CD4-positive, alpha-beta T cell treated with Interleukin-1 beta for 1 hour (primary cell): ENCODE measurements at places on chromosomes 1 and 21.

GRCh38 chr21:31268090-31268489 lies 76.0 kb downstream of the TIAM1 start:
- DNase-seq: no peak

- DNase-seq: no peak
Measured at GRCh38 chr1:25799352-25799934, 550 bp upstream of the SELENON start.

DNA sequence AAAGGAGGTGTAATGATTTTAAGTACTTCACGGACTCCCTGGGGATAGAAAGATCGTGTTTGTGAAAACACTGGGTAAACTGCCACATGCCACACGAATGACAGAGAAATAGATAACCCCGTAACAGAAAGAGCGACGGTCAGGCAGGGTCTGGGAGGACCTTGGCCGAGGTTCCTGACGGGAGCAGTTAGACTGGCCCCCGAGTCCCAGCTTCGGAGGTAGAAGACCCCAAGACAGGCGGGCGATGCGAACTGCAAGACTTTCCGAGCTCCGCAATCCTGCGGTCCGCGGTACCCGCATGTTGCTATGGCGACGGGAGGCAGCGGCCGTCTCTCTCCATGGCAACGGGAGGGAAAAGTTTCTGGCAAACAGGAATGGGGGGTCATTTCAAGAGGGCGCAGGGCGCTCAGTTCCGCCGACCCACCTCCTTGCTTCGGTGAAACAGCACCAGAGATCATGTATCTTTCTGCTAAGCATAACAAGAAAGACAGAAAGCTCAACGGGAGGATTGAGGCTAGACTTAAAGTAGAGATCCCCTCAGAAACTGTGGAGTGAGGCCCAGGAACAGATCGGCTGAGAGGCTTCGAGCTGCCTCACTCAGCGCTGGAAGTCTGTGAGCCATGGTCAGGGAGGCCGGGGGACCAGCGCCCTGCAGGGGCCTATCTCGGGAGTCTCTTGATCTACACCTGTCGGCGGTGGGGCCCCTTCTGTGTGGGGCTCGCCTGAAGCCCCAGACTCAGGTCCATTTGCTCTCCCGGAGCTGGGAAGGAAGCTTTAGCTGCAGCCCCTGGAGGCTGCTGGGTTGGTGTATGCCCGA lies 685 bp upstream of the SYT6 start:
- DNase-seq: no peak

GRCh38 chr1:90201467-90202358 lies 206.8 kb downstream of the ZNF326 start:
- DNase-seq: no peak

DNA sequence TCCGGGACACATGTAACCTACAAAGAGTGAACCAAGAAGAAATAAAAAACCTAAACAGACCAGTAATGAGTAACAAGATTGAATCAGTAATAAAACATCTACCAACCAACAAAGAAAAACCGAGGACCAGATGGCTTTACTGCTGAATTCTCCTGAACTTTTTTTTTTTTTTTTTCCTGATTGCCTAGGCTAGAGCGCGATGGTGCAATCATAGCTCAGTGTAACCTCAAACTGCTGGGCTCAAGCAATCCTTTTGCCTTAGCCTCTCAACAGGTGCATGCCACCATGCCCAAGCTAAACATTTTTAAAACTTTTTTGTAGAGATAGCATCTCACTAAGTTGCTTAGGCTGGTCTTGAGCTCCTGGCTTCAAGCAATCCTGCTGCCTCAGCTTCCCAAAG lies 11.2 kb upstream of the FGGY start:
- no peak for DNase-seq

DNA sequence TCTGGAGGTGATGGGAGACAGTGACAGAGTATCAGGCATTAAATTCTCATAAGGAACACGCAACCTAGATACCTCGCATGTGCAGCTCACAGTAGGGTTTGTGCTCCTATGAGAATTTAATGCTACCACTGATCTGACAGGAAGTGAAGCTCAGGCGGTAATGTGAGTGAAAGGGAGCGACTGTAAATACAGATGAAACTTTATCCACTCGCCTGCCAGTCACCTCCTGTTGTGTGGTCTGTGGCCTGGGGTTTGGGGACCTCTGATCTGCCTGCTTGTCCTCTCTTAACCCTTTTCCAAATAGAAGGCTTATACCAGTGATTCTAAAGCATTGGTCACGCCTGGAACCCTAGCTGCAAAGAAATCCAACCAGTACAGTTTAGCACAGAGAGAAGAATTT lies 15.3 kb downstream of the GABPA start:
- no peak for DNase-seq

DNA sequence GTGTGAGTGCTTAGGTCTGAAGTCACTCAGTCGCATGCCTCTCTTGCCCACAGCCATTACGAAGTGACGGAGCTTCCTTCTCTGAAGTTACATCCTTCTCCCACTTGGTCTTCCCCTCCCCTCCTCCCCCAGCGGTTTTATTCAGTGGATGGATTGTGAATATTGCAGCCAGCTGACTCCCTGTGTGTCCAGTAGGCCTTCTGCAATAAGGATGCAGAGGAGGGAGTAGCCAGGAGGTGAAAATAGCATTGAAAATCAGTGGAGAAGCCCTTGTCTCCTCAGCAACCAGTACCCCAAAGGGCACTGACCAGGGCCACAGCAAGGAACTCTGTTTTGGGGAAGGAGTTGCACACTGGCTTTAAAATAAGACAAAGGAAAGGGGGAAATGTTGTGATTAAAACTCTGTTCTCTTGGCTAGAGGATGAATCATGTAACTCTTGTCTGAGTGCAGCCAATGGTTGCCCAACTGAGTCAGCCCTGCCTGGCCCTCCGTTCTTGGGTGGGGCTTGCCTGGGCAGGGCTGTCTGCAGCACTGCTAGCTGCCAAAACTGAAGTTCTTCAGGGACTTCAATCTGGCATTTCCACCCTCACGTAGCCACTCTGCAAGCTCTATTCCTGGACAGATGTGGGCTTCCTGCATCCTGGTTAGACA lies 4.3 kb downstream of the S100A10 start:
- peak; percentile 75 for DNase-seq

- DNase-seq: no peak
Measured at GRCh38 chr1:26094677-26095383, 16.8 kb upstream of the PDIK1L start.

DNA sequence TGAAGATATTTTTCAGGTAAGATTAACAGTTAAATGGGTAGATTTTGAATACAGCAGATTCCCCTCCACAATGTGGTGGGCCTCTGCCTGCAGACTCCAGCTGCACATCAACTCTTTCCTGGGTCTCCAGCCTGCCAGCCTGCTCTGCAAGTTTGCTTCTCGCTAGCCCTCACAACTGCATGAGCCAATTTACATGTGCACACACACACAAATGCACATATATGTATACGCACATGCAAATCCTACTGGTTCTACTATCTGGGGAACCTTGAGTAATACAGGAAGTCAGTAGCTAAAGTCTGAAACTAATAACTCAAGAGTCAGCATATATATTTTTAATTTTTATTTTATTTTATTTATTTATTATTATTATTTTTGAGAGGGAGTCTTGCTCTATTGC lies 34.8 kb upstream of the QSOX1 start:
- no peak for DNase-seq

- no peak for DNase-seq
Measured at GRCh38 chr1:172352435-172352834, 68.0 kb upstream of the C1orf105 start.

DNA sequence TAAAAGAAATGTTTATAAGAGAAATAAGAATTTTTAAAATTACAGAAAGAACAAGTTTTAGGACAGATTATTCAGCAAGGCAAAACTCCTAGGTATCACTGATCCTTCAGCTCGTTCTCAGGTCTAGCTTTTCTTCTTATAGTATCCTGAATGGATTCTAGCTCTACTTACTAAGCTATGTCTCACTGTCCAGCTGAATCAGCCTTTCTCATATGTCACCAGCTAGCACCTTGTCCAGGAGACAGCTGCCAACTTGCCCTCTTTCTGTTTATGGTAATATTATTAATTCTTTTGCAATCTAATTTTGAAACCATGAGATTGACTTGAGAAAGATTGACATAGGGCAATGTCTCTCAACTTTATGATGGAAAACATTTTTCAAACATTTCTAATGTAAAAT lies 159.9 kb downstream of the LYPLAL1 start:
- no peak for DNase-seq

DNA sequence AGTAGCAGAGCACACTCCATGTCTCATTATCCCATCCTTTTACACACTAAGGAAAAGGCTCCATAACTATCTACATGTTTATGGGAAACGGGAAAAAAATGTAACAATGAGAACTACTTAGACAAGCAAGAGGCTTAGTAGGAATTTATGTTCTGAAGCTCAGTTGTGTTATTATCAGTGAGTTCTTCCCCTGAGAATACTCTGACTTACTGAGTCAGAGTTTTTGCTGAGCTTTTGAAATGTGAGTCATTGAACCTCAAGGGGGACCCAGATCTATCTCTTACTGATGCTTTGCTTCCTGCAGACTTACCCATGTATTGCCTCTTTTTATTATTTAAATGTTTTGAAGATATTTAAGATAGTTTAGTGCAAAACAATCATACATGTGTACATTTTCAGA lies 20.1 kb downstream of the CFHR5 start:
- no peak for DNase-seq

GRCh38 chr21:42068592-42068991 lies 2.5 kb upstream of the UMODL1 start:
- DNase-seq: no peak

DNA sequence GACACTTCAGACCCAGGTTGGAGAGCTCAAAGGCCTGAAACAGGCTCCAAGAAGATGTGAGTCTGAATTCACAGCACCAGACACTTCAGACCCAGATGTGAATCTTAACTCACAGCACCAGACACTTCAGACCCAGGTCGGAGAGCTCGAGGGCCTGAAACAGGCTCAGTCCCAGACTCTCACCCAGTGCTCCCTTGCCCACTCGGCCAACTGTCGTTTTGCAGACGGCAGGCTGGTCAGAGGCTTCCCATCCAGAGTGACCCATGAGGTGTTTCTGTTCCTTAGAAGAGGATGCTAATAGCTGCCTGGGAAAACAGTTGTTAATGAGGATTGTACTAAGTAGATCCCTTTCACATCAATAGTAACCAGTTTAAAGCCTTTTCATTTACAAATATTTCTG lies 88.4 kb downstream of the ADARB1 start:
- no peak for DNase-seq

- no peak for DNase-seq
Measured at GRCh38 chr21:42539931-42540343, 26.3 kb downstream of the SLC37A1 start.

GRCh38 chr1:168676029-168676812 lies 52.8 kb downstream of the DPT start:
- DNase-seq: no peak

GRCh38 chr1:9435854-9436640 lies 103.2 kb upstream of the SLC25A33 start:
- DNase-seq: no peak

DNA sequence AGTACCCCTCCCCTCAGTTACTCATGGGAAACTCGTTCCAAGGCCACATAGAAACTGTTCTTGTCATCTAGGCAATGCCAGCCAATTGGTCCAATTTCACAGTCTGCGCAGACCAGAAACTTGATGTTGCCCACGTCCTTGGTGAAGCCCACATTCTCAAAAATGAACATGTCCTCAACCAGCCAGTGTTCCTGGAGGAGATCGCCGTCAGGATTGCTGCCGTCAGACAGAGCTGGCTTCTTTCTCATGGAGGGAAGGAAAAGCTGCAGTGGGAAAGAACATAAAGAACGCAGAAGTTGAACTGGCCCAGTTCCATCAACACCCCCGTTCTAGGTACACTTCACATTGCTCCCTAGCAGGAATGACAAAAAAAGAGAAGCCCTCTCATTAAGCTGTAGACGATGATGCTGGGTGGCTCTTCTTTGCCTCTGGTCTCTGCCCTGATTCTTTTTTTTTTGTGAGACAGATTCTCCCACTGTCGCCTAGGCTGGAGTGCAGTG lies 7.9 kb downstream of the RABIF start:
- no peak for DNase-seq

DNA sequence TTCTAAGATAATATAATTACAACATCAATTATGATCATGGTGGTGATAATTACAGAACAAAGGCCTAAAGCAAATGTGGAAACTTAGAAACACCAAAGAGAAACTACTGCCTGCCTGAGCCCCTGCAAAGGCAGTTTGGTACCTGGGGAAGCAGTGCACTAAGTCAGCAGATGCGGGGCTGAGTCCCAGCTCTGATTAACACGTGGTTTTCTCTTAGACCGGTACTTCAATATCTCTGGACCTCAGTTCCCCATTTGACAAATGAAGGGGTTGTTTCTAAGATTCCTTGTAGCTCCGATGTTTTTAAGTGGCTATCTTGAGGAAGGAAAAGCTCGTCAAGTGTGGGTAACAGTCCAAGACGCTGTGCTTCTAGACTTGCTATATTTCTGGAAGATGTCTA lies 16.7 kb upstream of the PLEKHA6 start:
- DNase-seq: no peak

DNA sequence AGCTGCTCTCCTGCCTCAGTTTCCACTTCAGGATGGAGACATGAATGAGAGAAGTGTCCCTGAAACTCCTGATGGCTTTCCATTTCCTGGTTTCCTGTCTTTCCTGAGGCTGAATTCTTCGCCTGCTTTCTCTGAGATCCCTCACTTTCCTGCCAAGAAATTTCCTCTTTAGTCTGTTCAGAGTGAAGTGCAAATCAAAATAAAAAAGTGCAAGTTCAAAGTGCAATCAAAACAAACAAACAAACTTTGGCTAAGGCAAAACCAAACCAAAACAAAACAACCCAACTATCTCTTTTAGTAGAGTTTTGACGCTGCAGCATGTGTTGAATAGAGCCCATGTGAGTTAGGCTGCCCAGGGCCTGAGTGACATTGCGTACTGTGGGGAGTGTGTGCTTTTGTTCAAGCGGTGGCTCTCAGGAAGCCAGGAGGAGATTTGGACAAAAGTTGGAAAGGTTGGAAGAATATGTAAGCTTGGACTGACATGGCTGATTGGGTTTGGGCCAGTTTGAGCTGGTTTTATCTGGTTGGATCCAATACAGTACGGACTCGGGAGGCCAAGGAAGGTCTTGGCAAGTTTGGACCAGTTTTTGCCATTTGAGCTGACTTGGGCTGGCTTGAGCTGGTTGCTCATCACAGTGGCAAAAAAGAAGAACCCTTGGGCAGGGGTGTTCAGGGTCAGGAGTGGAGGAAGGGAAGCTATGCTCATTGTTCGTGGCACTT lies 61.1 kb upstream of the TINAGL1 start:
- no peak for DNase-seq
